BJ (cell line): ENCODE measurements at places on chromosomes 3 and 15.

- no peak for DNase-seq
Observed at GRCh38 chr3:13457593-13457992, 22.5 kb upstream of the HDAC11 start.

- no peak for DNase-seq
Observed at GRCh38 chr3:11544412-11545181, 99.1 kb downstream of the VGLL4 start.

DNA sequence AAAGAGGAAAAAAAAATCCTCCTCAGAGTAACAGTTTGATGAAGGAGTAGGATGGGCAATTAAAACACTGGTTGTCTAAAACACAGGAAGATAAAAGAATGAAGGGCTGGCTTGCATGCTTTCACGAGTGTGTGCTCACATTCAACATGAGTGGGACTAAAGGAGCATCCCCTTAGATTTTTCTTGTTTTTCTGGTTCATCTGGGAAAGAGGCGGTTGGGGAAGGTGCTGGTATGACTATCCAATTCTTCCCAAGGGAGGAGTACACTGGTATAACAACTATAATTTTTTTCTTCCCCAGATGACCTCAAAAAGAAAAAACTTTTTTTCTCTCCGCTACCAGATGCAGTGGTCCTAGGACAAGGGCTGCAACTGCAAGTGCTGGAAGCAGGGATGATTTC, 143.7 kb downstream of the MYO9A start:
- no peak for DNase-seq

GRCh38 chr3:40588406-40588805, 63.6 kb downstream of the ZNF621 start:
- DNase-seq: no peak

DNA sequence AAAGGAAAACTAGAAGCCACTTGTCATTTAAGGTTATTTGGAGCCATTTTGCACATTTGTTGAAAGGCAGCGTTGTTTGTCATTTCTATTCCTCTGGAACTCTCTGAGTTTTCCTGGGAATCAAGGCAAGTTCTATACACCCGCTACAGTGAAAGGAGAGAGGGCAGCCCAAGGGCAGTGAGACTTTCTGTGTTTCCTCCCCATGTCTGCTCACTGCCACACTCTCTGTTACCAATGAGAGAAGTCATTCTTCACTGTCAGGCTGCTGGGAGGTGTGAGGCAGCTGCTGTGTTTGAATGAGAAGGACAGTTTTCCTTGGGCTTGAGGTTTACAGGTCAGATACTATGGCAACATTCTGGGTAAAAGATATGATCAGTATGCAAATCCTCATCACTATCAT, 36.0 kb downstream of the ATP13A5 start:
- no peak for DNase-seq

GRCh38 chr15:81229586-81229985, 32.9 kb downstream of the IL16 start:
- no peak for DNase-seq

GRCh38 chr15:84973492-84974460, 7.9 kb upstream of the PDE8A start:
- no peak for DNase-seq

DNA sequence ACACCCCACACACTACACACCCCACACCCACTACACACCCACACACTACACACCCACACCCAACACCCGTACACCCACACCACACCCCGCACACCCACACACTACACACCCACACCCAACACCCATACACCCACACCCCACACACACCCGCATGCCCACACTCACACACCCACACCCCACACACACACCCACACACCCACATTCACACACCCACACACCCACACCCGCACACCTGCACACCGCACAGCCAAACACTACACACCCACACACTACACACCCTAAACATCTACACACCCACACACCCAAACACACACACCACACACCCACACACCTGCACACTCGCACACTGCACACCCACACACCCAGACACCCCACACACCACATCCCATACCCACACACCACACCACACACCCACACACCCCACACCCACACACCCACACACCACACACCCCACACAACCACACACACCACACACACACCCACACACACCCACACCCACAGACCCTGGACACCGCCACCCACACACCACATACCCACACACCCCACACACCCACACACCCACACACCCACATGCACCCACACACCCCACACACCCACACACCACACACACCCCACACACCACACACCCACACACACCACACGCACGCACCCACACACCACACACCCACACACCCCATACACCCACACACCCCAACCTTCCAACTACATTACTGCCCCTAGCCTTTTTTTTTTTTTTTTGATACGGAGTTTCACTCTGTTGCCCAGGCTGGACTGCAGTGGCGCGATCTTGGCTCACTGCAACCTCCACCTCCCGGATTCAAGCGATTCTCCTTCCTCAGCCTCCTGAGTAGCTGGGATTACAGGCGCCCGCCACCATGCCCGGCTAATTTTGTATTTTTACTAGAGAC, 16.9 kb downstream of the CEP19 start:
- no peak for DNase-seq

DNA sequence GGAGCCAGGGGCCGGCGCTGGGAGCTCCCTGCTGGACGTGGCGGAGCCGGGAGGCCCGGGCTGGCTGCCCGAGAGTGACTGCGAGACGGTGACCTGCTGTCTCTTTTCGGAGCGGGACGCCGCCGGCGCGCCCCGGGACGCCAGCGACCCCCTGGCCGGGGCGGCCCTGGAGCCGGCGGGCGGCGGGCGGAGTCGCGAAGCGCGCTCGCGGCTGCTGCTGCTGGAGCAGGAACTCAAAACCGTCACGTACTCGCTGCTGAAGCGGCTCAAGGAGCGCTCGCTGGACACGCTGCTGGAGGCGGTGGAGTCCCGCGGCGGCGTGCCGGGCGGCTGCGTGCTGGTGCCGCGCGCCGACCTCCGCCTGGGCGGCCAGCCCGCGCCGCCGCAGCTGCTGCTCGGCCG, 1.5 kb downstream of the SMAD6 start:
- DNase-seq: no peak

- DNase-seq: no peak
Observed at GRCh38 chr3:30933478-30934207, 39.2 kb upstream of the GADL1 start.

DNA sequence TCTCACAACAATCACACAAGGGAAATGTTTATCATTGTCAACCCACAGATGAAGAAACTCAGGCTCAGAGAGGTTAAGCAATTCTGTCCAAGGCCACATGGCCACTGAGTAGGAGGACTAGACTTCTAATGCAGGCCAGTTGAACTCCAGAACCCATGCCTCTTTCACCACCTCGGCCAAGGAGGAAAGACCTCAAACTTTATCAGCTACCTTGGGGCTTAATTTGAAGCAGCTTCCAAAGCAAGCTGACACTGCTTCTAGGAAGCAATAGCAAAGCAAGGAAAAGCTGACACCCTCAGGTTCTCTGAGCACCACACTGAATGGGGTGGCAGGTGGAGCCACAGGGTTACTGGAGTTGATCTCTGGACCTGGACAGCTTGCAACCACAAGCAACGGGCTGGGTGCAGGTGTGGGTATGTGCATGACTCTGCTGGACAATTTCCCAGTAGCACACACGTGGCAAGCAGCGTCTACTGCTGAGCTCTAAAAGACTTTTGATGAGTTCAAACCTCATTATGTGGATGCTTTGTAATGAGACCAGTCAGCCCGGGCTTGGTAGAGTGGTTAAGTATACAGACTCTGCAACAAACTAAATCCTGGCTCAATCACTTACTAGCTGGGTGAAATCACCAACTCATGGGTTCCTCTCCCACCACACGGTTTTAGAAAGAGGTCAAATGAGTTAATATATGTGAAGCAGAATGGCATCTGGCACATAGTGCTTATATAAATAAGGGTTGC, 23.1 kb downstream of the CCNL1 start:
- no peak for DNase-seq

GRCh38 chr3:78050276-78051065, 1010.6 kb downstream of the ROBO2 start:
- no peak for DNase-seq

- peak; percentile 70 for DNase-seq
Observed at GRCh38 chr15:40984964-40985363, 31.7 kb downstream of the CHAC1 start.

GRCh38 chr3:16559653-16560365, 45.4 kb downstream of the DAZL start:
- no peak for DNase-seq

DNA sequence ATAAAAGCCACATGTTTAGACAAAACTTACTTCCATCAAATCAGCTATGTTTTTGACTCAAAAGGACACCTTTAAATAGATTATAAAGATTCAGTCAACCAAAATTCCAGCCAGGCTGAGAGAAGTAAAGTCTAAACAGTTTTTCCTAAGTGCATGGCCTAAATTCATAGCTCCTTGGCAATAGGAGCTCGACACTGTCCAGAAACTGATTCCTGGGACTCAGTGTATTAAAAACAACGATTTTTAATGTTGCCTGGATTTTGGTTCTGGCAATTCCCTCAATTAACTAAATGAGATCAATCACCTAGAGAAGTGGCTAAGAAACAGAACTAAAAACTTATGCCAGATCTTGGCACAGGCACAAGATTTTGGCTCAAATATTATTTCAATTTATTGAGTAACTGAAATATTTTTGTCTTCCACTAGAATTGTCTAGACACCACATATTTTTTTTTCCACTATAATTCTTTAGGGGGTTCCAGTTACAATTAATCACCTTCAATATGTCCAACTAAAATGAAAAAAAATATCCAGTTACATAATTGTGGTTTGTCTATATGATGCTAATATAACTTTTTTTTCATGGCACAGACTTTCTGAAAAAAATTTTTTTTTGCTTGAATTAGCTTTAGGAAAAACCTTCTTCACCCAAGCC, 135.9 kb downstream of the TFDP2 start:
- DNase-seq: no peak

DNA sequence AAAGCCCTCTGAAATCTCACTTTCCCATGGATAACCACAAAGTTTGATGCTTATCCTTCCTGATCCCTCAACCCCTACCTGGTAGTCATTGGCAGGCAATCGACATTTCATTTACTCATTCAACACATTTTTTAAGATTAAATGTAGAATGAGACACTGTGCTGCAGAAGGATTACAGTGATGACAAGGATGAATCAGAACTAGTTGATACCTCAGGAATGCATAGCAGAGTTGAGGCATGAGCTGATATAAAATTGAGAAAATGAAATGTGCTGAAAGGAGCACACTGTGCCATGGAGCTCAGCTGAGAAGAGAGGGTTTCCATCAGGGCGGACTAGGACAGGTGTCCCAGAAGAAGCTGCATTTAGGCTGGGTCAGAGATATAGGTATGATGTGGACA, 48.9 kb upstream of the ACTL6A start:
- no peak for DNase-seq

DNA sequence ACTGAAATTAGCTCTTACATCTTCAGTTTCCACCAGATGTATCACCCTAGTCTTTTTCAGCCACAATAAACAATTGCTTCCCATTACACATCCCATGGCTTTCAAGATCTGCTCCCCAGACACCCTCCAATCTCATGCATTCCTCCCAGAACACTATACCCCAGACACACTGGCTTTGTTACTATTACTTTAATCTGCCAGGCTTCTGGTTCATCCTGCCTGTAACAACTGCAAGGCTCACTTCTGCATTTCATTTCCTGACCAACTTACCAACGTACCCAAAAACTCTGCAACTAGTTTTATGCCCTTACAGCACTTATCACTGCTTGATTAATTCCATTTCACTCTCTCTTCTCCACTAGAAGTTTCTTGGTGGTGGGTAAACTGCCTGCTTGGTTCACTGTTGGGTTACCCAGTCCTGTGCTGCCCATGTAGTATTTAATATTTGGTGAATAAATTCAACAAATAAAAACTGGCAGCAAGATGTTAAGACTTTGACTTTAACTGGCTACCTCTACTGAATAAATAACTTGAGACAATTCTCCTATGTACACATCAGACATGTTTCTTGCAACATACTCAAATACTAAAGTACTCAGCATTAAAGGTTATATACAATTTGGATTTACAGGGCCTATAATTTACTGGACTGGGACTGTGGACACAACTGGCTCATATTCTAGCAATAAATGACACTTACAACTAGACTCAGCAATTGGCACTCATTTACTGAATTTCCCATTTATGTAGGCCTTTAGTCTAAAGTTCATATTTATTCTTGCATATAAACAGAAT, 2.7 kb downstream of the RPL22L1 start:
- DNase-seq: no peak

GRCh38 chr3:126867190-126867862, 115.6 kb upstream of the PLXNA1 start:
- DNase-seq: no peak

DNA sequence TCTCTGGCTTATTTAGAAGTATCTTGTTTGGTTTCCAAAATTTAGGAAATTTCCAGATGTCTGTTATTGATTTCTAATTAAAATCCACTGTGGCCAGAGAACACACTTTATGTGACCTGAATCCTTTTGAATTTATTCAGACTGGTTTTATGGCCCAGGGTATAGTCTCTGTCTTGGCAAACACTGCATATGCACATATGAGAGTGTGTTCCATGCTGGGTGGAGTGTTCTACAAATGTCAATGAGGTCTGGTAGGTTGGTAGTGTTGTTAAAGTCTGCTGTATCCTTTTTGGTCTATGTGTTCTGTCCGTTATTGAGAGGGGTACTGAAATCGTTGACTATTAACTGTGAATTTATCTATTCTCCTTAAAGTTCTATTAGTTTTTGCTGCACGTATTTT, 30.2 kb downstream of the PGPEP1L start:
- no peak for DNase-seq

GRCh38 chr3:16406579-16406978, 106.9 kb downstream of the RFTN1 start:
- DNase-seq: no peak

DNA sequence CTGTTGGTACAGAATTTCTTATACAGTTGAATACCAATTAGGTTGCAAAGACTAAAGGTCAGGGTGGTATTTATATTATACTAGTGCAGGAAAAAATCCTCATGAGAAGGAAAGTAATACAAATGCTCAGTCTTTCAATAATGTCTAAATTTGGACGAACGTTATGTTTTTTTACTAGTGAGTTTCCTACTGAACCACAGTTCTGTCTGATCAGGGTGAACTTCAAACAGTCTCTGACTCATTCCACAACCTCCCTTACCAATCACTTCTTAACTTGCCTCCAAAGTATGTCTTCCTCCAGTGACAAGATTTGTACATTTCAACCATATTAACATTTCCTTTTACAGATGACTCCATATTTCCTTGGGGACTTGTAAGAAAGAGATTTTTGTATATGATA, 3.4 kb downstream of the TMEM212 start:
- DNase-seq: no peak

DNA sequence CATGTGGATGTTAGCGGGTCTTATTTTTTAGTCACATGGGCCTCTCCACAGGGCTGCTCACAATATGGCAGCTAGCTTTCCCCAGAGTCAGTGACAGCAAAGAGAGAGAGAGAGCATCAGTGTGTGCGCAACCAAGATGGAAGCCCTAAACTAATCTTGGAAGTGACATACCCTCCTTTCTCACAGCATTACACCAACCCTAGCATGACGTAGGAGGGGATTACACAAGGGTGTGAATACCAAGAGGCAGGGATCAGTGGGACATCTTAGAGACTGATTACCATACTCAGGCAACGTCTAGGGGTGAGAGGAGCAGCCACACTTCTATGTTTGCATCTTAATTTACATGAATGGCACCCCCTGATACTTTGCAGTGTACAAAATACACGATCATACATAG, 3.5 kb upstream of the UBE2E2 start:
- no peak for DNase-seq

GRCh38 chr15:80419546-80419945, 15.4 kb downstream of the ARNT2 start:
- DNase-seq: no peak

- no peak for DNase-seq
Observed at GRCh38 chr3:41258239-41258800, 59.0 kb downstream of the CTNNB1 start.
